ENCODE measurements at places on chromosomes 11 and 22.

DNA sequence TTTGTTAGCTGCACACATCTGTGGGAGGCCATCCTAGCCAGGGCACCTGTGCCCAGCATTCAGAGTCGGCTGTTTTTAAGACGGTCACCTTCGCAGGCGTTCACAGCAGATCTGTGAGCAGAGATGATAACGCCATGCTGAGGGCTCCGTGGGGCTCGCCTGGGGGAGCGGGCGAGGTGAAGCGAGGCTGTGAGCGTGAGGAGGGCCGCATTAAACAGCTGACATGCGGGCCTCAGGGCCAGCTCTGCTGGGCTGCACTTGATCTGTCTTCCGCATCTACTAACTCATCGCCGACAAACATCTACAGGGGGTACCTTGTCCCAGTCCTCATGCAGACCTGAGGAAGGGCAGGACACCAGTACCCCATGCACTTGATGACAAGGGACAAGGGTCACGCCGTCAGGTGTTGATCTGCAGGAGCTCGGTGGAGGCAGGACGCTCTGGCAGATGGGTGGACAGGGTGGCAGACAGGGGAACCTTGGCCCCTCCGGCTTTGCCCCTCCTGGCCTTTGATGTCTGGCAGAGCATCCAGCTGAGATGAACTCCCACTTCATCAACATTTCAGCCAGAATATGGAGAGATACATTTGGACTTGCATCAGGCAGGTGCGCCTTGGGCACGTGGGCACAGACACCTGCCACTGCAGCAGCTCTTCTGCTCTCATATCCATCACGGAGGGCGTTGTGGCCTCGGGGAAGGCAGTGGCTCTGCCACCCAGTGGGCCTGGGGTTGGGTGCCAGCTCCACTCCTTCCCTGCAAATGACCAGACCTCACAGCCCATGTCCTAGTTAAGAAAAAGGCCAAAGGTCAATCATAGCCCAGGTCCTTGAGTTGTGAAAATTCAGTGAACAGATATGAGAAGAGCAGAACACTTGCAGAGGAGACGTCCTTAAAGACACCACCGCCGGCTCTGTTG, 822.9 kb downstream of the BRD1 start:
- DNase-seq = no peak

DNA sequence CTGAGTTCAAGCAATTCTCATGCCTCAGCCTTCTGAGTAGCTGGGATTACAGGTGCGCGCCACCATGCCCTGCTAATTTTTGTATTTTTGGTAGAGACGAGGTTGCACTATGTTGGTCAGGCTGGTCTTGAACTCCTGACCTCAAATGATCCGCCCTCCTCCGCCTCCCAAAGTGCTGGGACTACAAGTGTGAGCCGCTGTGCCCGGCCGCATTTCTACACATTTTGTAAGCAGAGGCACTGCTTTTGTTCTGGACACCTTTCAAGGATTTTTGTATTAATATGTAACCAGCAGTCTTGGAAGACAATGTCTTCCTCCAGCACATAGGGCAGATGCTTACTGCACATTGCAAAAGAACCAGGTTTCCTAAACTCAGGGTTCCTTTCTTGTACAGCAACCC, 11.4 kb upstream of the VSIG10L2 start:
- no peak for DNase-seq

GRCh38 chr11:78110351-78110750, 29.1 kb downstream of the ALG8 start:
- no peak for DNase-seq

- no peak for DNase-seq
Measured at GRCh38 chr22:33923033-33923432, 2.8 kb upstream of the LARGE1 start.

GRCh38 chr11:118342503-118343161, at the start of gene CD3D:
TSS of gene CD3D (minus strand) at chr11:118342705. CDS start at chr11:118342607, 98 bp downstream.
- no peak for DNase-seq

DNA sequence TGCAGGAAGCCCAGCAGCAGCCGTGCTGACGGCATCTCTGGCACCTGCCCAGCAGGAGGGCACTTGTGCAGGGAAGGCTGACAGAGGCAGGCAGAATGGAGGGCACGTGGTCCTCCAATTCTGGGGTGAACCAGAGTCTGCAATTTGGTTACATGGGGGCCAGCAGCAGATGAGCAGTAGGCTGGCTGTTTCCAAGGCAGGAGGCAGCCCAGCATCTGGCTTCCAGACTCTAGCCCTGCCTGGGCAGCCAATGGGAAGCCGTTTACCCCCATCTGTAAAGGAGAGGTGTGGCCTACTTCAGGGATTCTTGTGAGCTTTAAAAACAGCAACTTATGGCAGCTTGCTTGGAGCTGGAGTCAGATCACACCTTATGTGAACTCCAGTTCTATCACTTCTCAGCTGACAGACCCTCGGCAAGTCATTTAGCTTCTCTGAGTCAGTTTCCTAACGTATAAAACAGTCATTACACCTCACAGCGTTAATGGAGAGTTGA, 27.9 kb upstream of the RASL10A start:
- DNase-seq = no peak

DNA sequence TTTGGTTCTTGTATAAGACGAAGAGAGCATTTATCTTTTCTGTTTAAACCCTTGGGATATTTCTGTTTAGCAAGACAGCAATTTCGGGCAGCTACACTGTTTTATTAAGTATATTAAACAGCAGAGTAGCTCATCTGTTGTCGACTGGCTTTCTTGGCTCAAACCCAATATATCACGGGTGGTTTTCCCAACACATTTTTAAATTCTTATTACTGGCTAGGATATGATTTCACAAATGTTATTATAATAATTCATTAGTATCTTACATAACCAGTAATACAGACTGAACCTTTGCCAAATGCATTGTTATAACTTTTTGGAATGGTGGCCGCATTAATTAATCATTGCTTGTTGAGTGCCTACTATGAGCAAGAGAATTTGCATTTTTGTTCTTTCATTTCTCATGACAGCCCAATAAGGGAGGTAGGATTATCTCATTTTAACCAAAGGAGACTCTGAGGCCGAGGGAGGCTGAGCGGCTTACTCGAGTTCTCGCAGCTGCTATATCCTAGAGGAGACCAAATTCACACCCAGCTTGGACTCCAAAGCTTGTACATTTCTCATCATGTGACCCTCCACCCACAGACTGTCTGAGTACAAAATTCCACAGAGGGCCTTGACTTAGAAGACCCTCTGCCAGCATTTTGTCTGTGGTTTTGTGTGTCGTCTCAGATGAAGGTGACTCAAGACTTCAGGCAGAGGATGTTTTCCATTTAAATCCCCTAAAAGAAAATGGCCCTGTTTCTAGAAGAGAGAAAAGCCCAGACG, 304.9 kb downstream of the NTM start:
- no peak for DNase-seq

- DNase-seq = no peak
Measured at GRCh38 chr11:27505781-27506180, 788 bp downstream of the LIN7C start.
